ENCODE measurements at places on chromosomes 6 and 20. TPM values are rescaled to one million over a fixed set of nuclear protein-coding genes. Genes with fewer than 3 reads are reported as not detected.

- no peak for DNase-seq
Observed at GRCh38 chr20:59484228-59484627, 120.1 kb upstream of the PHACTR3 start.

DNA sequence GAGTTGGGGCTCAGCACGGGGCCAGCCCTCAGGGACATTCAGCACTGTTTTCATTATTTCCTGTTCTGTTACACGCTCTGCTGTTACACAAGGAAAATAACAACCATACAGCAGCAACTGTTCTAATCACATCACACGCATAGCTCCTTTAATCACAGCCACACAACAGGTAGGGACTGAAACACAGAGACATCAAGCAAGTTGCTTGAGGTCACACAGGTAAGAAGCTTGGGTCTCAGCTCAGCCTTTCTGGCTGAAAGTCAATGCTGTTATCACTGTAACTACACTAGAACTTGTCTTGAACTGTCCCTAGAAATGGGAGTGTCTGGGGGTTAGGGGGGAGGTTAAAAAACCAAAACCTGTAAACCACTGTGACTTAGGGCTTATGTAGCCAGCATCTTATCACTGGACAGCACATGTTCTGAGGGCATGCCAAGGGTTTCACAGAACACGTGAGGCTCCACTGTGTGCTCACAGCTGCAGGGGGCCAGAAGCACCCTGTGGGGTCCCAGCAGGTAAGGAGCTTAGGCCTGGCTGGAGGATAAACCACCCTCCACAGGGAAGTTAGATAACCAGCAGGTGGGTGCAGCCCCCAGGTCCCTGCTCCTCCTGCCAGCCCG is 146.0 kb downstream of the EYA2 start:
- no peak for DNase-seq

- no peak for DNase-seq
Observed at GRCh38 chr6:144378437-144378836, 93.3 kb downstream of the UTRN start.

- DNase-seq: no peak
Observed at GRCh38 chr6:117449549-117450439, 24.1 kb upstream of the ROS1 start.

GJA1 gene
- total RNA-seq: 221 TPM

- no peak for DNase-seq
Observed at GRCh38 chr6:110529355-110529754, 52.9 kb upstream of the SLC22A16 start.

DNA sequence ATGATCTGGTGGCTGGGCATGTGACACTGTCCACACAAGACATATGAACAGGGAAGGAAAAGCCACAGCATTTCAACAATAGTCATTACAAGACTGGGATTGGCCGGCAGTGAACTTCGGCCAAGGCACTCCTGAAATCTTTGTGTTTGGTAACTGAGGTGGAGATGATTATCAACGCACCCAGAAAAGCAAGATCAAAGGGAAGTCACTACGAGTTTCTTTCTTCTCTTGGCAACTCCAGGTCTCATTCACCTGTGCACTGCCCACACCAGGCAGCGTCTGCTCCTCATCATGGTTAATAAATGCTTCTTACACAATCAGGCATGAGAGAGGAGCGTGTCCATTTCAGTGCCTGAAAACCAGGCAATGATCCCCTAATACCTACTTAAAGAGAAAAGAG is 20.5 kb upstream of the FOXC1 start:
- no peak for DNase-seq

GRCh38 chr6:11270030-11271027 is 37.9 kb upstream of the NEDD9 start:
- no peak for DNase-seq

GRCh38 chr6:130466748-130467061 is 100.9 kb downstream of the TMEM200A start:
- no peak for DNase-seq

DNA sequence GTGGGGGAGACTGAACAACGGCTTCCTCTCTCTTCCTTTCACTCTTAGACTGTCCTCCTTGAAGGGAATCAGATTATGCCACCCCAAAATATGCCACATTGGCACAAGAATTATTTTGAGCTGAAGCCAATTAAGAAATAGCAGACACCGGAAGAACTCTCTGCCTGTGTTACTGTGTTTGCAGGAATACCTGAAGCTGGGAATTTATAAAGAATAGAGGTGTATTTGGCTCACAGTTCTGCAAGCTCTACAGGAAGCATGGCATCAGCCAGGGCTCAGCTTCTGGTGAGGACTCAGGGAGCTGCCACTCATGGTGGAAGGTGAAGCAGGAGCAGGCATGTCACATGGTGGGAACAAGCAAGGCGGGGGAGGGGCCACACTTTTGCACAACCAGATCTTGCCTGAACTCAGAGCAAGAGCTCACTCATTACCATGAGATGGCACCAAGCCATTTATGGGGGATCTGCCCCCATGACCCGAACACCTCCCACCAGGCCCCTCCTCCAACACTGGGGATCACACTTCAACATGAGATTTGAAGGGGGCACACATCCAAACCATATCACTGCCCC is 46.0 kb downstream of the PCNA start:
- DNase-seq: no peak

GRCh38 chr6:162404951-162405350 is 322.6 kb downstream of the PRKN start:
- no peak for DNase-seq

FNDC11 gene
- total RNA-seq: 0.16 TPM

OLIG3 gene
- not detected for total RNA-seq

SIM1 gene
- total RNA-seq: not detected

MDFI gene
- total RNA-seq: 1.3 TPM

DNA sequence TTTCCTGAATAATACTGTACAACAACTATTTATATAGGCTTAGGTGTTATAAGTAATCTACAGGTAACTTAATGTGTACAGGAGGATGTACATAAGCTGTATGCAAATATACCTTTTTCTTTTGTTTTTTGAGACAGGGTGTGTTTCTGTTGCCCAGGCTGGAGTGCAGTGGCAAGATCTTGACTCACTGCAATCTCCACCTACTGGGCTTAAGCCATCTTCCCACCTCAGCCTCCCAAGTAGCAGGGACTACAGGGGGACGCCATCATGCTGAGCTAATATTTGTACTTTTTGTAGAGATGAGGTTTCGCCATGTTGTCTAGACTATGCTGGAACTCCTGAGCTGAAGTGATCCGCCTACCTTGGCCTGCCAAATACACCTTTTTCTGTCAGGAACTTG is 191.7 kb upstream of the ZNF217 start:
- DNase-seq: no peak

All from Right ventricle myocardium inferior (tissue), 1 donor.